ENCODE measurements at places on chromosomes 12 and 14.

- DNase-seq: peak; percentile 60
- H3K36me3 ChIP-seq: no peaks in the 10 kb centered on the region
- no peaks in the 10 kb centered on the region for H3K4me1 ChIP-seq
- peaks cover 9% of the 10 kb centered on the region for H3K27me3 ChIP-seq
- H3K27ac ChIP-seq: no peak overlapping the region
- H3K4me3 ChIP-seq: peak overlapping the region; percentile 47
Observed at GRCh38 chr14:74217672-74218448, 21.4 kb upstream of the VSX2 start.

- H3K4me1 ChIP-seq: peaks cover 76% of the 10 kb centered on the region
- peak; percentile 57 for DNase-seq
Observed at GRCh38 chr12:6954316-6955107, 3.4 kb downstream of the PTPN6 start.

DNA sequence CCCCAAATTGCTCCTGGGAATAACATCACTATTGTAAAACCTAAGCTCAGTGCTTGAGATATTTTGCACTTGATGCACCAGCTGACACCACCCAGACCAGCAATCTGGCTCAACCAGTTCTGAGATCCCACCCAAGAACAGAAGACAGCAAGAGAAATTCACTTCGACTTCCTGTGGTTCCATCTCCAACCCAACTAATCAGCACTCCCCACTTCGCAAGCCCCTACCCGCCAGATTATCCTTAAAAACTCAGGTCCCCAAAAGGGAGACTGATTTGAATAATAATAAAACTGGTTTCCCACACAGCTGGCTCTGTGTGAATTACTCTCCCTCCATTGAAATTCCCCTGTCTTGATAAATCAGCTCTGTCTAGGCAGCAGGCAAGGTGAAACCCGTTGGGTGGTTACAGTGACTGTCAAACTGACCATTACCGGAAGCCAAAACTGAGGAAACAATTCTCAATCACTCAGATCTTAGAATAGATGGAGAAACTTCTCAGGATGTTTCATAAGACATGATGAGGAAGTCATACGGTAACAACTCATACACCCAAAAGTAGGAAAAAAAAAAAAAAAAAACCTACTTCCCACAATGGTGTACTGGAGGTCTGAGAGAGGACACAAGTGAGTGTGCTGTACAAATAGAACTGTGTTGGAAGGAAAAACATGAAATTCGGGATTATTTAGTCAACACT, 92.4 kb downstream of the TMTC1 start:
- no peak for DNase-seq
- no peaks in the 10 kb centered on the region for H3K4me1 ChIP-seq
- H3K27me3 ChIP-seq: no peaks in the 10 kb centered on the region
- H3K4me3 ChIP-seq: no peak overlapping the region
- H3K27ac ChIP-seq: no peak overlapping the region

DNA sequence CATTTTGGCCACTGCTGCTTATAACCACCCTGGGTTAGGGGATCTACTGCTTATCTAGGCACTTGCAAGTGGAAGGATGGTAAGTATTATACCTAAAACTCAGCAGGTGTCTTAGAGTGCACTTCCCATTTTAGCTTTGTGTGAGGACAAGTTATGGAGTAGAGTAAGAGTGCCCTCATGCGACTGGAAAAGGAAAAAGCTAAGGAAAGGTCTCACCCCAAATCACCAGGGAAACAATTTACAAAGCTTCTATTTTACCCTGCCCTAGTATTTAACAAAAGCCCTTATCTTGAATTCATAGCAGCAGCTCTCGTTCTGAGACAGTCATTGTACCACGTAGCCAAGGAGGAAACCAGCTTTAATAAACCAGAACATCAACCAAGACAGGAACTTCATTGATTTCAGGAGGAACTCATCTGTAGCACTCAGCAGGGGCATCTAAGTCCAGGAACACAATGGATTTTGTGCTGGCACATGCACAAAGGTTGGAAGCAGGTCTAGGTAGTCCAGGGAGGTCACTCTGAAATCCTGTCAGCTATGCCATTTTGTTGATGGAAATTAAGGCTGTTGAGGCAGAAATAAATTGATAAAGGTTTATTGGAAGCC, 2.9 kb downstream of the RDH12 start:
- no peak overlapping the region for H3K4me3 ChIP-seq
- no peaks in the 10 kb centered on the region for H3K27me3 ChIP-seq
- DNase-seq: no peak
- H3K36me3 ChIP-seq: no peaks in the 10 kb centered on the region

DNA sequence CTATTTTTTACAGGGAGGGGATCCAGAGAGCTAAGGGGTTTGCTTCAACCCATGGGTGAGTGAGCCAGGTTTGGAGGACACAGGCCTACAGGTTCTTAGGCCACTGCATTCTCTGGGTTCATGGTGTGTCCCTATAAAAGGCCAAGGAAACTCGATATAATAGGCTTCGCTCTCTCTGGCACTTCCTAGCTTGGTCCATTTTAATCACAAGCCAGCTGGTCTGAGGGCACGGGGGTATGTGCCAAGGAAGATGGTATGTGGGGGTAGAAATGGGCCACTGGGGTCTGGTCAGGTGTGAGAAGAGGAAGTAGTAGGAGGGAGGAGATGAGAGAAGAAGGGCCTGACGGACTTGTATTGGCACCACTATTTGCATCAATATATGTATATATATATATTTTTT, 4.9 kb downstream of the ETV6 start:
- no peaks in the 10 kb centered on the region for H3K36me3 ChIP-seq
- H3K4me1 ChIP-seq: peaks cover 33% of the 10 kb centered on the region
- H3K27ac ChIP-seq: no peak overlapping the region

GRCh38 chr14:44497148-44497547, 9.9 kb downstream of the FSCB start:
- DNase-seq: no peak
- H3K27ac ChIP-seq: no peak overlapping the region
- H3K4me3 ChIP-seq: no peak overlapping the region
- no peaks in the 10 kb centered on the region for H3K27me3 ChIP-seq
- no peaks in the 10 kb centered on the region for H3K36me3 ChIP-seq
- H3K4me1 ChIP-seq: no peaks in the 10 kb centered on the region

- no peaks in the 10 kb centered on the region for H3K36me3 ChIP-seq
- no peaks in the 10 kb centered on the region for H3K27me3 ChIP-seq
- peaks cover 22% of the 10 kb centered on the region for H3K4me1 ChIP-seq
- H3K27ac ChIP-seq: no peak overlapping the region
- no peak for DNase-seq
Observed at GRCh38 chr12:4819654-4820053, 90.1 kb upstream of the KCNA1 start.

DNA sequence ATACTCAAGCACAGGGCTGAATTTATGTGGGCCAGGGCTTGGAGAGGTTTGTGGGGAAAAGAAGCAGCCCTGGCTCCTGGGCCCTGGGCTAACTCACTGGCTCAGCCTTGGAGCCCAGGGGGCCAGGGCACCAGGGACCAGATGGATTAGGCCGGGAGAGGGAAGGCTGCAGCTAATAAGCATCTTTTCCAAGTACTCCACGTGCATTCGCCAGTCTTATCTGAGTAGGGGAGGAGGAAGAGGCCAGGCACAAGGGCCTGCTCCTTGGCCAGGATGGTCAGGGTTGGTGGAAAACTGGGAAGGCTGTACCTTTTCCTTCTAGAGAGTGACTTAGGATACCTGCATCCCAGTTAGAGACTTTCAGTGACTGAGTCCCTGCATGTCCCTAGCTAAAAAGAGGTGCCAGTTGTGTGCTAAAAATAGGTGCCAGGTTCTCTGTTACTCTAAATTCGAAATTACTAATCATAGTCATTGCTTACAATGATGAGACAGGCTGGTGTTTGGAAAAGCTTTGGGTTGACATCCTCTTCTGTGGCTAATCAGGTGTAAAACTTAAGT, 1.3 kb downstream of the GLRX5 start:
- peak overlapping the region; percentile 67 for H3K4me3 ChIP-seq
- no peaks in the 10 kb centered on the region for H3K27me3 ChIP-seq
- no peak for DNase-seq
- peaks cover 38% of the 10 kb centered on the region for H3K4me1 ChIP-seq
- no peaks in the 10 kb centered on the region for H3K36me3 ChIP-seq

- peak; percentile 52 for DNase-seq
- no peak overlapping the region for H3K4me3 ChIP-seq
- H3K27ac ChIP-seq: no peak overlapping the region
- H3K4me1 ChIP-seq: peaks cover 21% of the 10 kb centered on the region
Observed at GRCh38 chr12:6367065-6367968, 8.0 kb downstream of the SCNN1A start.

DNA sequence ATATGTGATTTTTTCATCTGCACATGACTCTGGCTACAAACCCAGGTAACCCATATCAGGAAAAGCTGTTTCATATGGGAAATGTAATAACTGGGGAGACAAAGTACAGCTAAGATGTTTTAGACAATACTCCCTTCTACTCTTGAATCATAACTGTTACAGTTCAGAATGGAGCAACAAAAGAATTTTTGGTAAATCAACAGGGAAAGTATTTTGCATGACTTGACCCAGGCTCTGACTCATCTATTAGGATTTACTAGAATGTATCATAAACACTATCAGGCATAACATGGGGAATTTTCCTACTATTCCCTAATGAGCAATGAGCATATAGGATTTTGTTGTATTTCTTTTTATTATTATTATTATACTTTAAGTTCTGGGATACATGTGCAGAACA, 553.0 kb downstream of the SLC16A7 start:
- no peaks in the 10 kb centered on the region for H3K4me1 ChIP-seq
- H3K36me3 ChIP-seq: no peaks in the 10 kb centered on the region
- no peaks in the 10 kb centered on the region for H3K27me3 ChIP-seq

- H3K27me3 ChIP-seq: no peaks in the 10 kb centered on the region
- no peaks in the 10 kb centered on the region for H3K36me3 ChIP-seq
- no peak for DNase-seq
Observed at GRCh38 chr14:72824051-72824450, 69.8 kb downstream of the DPF3 start.

Measured in CD8-positive, alpha-beta memory T cell (primary cell).